Dermis blood vessel endothelial cell (primary cell): ENCODE measurements at places on chromosomes 1 and 21.

- no peak for DNase-seq
Measured at GRCh38 chr1:163574119-163574518, 252.4 kb downstream of the NUF2 start.

DNA sequence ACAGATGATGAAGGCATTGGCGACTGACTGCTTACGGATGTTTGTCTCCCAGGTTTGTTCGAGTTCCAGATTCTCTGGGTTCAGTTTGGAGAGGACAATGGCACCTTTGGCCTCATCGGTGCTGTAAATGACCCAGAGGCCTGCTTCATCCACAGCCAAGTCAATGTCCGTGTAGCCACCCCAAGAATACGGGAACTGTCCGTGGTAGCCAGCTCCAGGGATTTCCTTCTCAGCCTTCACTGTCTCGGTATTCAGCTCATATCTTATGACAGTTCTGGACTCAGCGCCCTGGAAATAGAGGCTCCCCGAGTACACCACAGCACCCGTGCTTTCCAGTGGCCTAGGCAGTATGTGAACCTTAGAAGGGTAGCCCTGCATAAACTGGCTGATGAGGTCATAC, 14.1 kb downstream of the MYOCOS start:
- DNase-seq: no peak

DNA sequence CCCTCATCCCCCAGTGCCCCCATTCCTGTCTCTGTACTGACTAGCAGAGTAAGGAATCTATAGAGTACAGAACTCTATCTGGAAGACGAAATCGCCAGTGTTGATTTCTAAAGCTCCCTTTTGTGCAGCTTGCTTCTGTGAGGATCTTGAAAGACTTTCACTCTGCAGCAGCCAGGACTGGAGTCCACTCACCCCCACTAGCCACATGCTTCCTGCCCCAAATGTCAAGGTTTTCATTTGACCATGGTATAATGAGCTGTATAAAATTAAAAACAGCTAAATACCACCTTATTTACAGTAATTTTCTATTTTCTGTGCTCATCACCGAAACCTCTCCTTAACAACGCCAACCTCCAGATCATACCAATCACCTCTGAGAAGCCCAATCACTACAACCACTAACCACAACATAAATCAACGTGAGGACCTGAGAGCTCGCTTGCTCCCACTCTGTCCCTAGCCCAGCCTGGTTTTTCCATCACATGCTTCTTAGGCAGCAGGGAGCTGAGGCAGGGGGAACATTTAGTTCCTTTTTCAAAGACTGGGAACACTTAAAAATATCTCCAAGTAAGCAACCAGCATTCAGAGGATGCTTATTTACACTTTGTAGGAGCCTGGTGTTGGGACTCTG, 56.1 kb upstream of the IRF2BP2 start:
- DNase-seq: no peak

- DNase-seq: no peak
Measured at GRCh38 chr1:170590921-170591705, 59.1 kb downstream of the GORAB start.

DNA sequence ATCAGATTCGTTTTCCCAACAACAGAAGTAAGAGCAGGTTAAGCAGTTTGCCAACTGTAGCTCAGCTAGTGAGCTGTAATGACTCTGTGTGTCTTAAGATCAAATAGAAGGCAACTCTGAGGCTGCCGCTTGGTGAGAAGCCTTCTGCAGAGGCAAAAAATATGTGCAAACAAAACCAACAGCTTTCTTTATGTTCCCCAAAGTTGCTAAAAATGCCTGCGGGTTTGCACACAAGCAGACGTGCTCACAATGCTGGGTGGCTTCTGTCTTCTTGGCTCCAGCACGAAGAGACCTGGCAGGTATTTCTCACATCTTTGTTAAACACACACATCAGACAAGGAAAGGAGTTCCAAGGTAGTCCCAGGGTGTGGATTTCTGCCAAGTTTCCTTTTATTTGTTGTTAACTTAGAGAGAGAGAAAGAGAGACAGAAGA, 158.9 kb upstream of the JUN start:
- no peak for DNase-seq
